ENCODE measurements at places on chromosomes 11 and 22. TPM values are rescaled to one million over a fixed set of nuclear protein-coding genes. Genes with fewer than 3 reads are reported as not detected.
A peak's percentile ranks its signal among the peaks of the same experiment; 100 is the strongest.

The OR52H1 gene
- not detected for polyA plus RNA-seq

The GUCY1A2 gene
- 0.26 TPM for polyA plus RNA-seq

The PDE3B gene
- 0.26 TPM for polyA plus RNA-seq

The KRTAP5-1 gene
- not detected for polyA plus RNA-seq

The SLC22A25 gene
- not detected for polyA plus RNA-seq

The TTC28 gene
- polyA plus RNA-seq = 5.8 TPM

DNA sequence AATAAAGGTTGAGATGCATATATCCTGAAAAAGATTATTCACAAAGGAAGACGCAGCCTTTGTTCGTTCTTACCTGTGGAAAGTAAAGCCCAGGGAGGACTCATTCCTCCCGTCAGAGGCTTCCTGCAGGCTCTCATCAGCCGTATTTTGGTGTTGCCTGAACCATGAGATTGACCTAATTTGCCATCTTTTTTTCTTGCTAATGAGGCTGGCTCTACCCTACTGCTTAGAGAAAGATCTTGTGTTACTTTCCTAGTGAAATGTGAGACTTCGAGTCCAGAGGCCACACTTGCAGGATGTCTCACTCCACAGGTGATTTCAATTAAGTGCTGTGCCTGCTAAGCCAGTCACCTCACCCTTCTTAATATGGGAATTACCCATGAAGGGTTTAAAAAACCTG is 269.9 kb downstream of the NTM start:
- DNase-seq = no peak
- no peak overlapping the region for H3K4me3 ChIP-seq
- H3K27ac ChIP-seq = no peak overlapping the region
- no peaks in the 10 kb centered on the region for H3K27me3 ChIP-seq
- no peaks in the 10 kb centered on the region for H3K36me3 ChIP-seq

GRCh38 chr22:24187731-24188644 is 6.7 kb downstream of the SUSD2 start:
- DNase-seq = peak; percentile 21
- no peak overlapping the region for H3K27ac ChIP-seq

GRCh38 chr11:45538363-45538762 is 127.1 kb downstream of the CHST1 start:
- no peaks in the 10 kb centered on the region for H3K4me1 ChIP-seq
- no peaks in the 10 kb centered on the region for H3K27me3 ChIP-seq
- H3K4me3 ChIP-seq = no peak overlapping the region
- DNase-seq = no peak
- no peak overlapping the region for H3K27ac ChIP-seq
- H3K36me3 ChIP-seq = no peaks in the 10 kb centered on the region

- no peak for DNase-seq
- H3K4me1 ChIP-seq = peaks cover 14% of the 10 kb centered on the region
- no peak overlapping the region for H3K27ac ChIP-seq
- H3K36me3 ChIP-seq = no peaks in the 10 kb centered on the region
These were observed 3.4 kb downstream of the DSCAML1 start for GRCh38 chr11:117793583-117793982.

GRCh38 chr11:74866557-74866956 is 82.3 kb downstream of the XRRA1 start:
- no peaks in the 10 kb centered on the region for H3K27me3 ChIP-seq
- peaks cover 73% of the 10 kb centered on the region for H3K36me3 ChIP-seq
- DNase-seq = no peak
- no peaks in the 10 kb centered on the region for H3K4me1 ChIP-seq

DNA sequence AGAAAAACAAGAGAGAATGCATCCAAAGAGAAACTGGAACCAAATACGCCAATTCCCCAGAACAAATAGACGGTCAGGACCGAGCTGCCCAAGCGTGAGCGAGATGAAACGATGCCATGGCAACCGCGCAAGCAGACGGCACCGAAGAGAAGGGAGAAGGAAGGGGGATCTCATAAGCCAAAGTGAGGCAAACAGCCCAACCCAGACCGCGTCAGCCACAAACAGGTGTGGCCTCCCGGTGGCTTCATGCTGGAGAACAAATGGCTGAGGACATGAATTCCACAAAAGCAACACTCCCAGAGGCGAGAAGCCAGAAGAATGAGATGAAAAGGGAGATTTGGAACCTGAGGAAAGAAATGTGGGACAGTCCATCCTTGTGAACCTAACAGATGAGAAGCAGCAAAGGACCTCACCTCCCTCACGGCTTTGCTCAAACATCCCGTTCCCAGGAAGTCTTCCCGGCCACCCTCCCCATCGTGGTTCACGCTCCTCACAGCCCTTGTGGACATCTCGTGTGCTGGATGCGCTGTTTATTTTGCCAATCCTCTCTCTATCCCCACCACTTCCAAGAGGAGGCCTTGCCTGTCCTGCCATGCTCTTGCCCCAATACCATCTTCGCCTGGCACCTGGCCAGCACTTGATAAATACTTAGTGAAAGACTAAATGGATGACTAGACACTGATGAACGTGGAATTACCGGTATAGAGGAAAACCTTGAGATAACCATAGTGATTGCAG is 89.1 kb upstream of the RTL6 start:
- no peak overlapping the region for H3K27ac ChIP-seq
- no peak for DNase-seq
- H3K36me3 ChIP-seq = no peaks in the 10 kb centered on the region
- no peaks in the 10 kb centered on the region for H3K4me1 ChIP-seq
- no peak overlapping the region for H3K4me3 ChIP-seq

DNA sequence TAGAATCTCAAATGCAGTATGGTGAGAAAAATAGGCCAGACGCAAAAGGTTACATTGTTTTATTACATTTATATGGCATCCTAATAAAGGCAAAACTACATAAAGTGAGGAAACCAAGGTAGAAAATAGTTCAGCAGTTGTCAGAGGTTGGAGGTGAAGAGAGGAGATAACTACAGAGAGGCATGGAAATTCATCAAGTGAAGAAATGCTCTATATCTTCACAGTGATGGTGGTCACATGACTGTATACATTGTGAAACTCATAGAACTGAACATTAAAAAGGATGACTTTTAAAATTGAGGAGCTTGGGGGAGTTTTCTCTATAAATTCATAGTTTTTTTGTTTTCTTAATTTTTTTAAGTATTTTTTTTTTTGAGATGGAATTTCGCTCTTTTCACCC is 14.4 kb downstream of the LGR4 start:
- H3K27ac ChIP-seq = no peak overlapping the region
- no peak overlapping the region for H3K4me3 ChIP-seq
- no peaks in the 10 kb centered on the region for H3K27me3 ChIP-seq
- DNase-seq = no peak
- no peaks in the 10 kb centered on the region for H3K36me3 ChIP-seq
- H3K4me1 ChIP-seq = peaks cover 2% of the 10 kb centered on the region

DNA sequence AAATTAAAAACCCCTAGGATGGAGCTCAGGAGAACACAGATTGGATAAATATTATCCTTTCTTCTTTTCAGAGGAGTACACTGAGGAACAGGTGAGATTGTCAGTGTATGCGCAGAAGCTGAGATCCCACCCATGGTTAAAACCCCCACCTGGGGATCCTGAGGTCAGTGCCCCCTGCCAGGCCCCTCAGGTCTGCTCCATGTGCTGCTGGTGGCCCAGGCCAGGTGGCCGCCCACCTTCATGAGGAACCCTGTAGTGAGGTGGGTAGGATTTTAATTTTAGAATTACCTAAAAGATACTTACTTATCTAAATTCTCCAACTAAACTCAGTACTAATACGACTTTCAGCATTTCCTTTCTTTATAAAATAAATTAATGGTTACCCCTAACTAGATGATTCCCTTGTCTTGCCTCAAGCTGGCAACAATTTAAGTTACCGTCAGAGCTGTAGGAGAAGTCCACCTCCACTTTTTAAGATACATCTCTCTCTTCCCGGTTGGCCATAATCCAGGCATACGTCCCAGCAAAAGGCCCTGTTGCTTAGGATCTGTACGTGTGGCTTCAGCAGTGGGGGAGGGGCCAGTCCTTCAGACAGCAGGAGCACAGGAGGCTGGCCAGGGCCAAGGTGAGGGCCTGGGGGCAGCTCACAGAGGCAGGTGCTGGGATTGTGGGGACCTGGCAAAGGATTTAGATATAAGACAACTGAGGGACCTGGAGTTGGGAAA is 61.5 kb upstream of the PITPNB start:
- H3K36me3 ChIP-seq = peaks cover 21% of the 10 kb centered on the region
- H3K4me1 ChIP-seq = peaks cover 4% of the 10 kb centered on the region
- no peaks in the 10 kb centered on the region for H3K27me3 ChIP-seq

DNA sequence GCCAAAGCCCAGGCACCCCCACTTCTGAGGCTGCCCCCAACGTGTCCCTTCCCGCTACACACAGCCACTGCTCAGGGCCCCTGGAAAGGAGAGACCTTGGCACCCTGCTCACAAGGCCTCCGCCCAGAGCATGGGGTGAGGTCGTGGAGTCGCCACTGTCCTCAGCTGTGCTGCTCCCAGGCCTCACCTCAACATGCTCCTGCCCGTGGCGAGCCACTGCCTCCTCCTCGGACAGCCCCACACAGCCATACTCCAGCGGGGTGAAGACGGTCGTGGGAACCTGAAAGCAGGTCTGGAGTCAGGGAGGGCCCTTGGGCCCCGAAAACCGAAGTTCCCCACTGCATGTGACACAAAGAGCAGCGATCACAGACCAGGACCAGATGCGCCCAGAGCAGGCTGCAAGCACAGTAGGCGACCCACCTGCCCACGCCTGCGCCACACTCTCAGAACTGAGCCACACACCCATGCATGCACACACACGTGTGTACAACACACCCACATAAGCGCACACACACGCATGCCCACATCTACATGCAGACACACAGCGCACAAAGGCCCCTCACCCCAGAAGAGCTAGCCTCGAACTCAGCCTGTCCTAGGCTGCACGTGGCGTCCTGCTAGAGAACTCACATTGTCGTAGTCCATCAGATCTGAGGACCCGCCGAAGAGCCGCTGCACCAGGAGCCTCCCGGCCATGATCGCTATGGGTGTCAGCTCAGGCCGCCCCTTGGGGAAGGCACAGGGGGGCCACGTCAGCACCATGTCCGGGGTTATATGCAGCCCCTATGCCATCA is 25.5 kb upstream of the GNB1L start:
- H3K27ac ChIP-seq = no peak overlapping the region
- DNase-seq = peak; percentile 36
- no peaks in the 10 kb centered on the region for H3K36me3 ChIP-seq
- H3K4me1 ChIP-seq = peaks cover 41% of the 10 kb centered on the region
- H3K27me3 ChIP-seq = no peaks in the 10 kb centered on the region
- H3K4me3 ChIP-seq = no peak overlapping the region

- no peaks in the 10 kb centered on the region for H3K27me3 ChIP-seq
- no peak overlapping the region for H3K4me3 ChIP-seq
- H3K36me3 ChIP-seq = no peaks in the 10 kb centered on the region
- no peak overlapping the region for H3K27ac ChIP-seq
These were observed 58.9 kb downstream of the LINC01488 start for GRCh38 chr11:69540118-69541000.

- no peaks in the 10 kb centered on the region for H3K27me3 ChIP-seq
- peak; percentile 39 for DNase-seq
- no peaks in the 10 kb centered on the region for H3K4me1 ChIP-seq
- peak overlapping the region; percentile 2 for H3K27ac ChIP-seq
These were observed 77.9 kb downstream of the BTBD10 start for GRCh38 chr11:13384908-13385640.

GRCh38 chr11:78603792-78604191 is 29.1 kb upstream of the NARS2 start:
- H3K27me3 ChIP-seq = no peaks in the 10 kb centered on the region
- H3K27ac ChIP-seq = no peak overlapping the region
- DNase-seq = no peak
- H3K36me3 ChIP-seq = no peaks in the 10 kb centered on the region

GRCh38 chr11:64687643-64688533 is 35.1 kb downstream of the NRXN2 start:
- no peaks in the 10 kb centered on the region for H3K4me1 ChIP-seq
- peaks cover 6% of the 10 kb centered on the region for H3K27me3 ChIP-seq
- no peaks in the 10 kb centered on the region for H3K36me3 ChIP-seq
- DNase-seq = no peak
- H3K4me3 ChIP-seq = no peak overlapping the region

DNA sequence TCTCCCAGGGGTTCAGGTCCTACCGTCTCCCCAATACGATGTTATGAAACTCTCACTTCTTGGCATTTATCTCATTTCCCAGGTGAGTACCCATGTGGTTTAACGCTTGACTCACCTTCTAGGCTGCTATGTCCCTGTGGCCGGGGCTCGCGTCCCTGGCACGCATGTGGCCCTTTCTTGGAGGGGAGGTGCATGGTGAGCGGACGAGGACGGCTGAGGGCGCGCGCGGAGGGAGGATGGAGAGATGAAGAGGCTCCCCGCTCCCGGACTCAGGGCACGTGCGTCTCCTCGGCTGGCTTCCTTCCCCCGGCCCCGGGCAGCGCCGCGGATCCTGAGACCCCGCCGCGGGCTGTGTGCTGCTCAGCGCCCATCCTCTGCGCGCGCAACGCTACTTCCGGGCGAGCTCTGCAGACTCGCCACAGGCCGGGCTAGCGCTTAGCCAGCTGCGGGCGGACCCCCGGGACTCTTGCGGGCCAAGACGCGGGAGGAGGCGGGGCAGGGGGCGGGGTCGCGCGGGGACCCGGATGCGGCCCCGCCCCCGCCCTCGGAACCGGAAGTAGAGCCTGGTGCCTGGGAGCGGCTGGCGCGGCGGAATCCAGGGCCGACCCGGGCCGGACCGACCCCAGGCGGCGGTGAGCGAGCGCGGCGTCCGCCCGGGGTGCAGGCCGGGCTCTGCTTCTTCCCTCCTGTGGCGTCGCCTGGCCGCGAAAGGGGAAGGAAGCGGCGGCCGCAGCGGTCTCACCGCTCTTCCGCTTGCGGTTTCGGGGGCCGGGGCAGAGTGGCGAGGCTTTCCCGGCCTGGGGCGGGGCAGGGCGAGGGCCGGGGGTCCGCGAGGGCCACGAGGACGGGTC is at the start of gene CTTN:
CTTN (plus strand) TSS at position 547 of the 851 bp plus-strand sequence. CDS start 8,769 bp downstream, outside the sequence.
- peaks cover 11% of the 10 kb centered on the region for H3K4me1 ChIP-seq
- no peaks in the 10 kb centered on the region for H3K27me3 ChIP-seq
- H3K4me3 ChIP-seq = peak within 1 kb of the TSS; percentile 83
- no peaks in the 10 kb centered on the region for H3K36me3 ChIP-seq
- peak; percentile 99 for DNase-seq
- peak within 1 kb of the TSS; percentile 89 for H3K27ac ChIP-seq

GRCh38 chr11:120352405-120352804 is 16.2 kb downstream of the ARHGEF12 start:
- no peaks in the 10 kb centered on the region for H3K36me3 ChIP-seq
- no peak overlapping the region for H3K27ac ChIP-seq
- H3K4me3 ChIP-seq = no peak overlapping the region
- no peak for DNase-seq

GRCh38 chr11:67160872-67161783 is 42.1 kb downstream of the KDM2A start:
- H3K4me3 ChIP-seq = no peak overlapping the region
- peaks cover 6% of the 10 kb centered on the region for H3K36me3 ChIP-seq
- no peaks in the 10 kb centered on the region for H3K27me3 ChIP-seq
- DNase-seq = no peak
- no peak overlapping the region for H3K27ac ChIP-seq

GRCh38 chr11:70255477-70256116 is 14.9 kb upstream of the PPFIA1 start:
- no peak overlapping the region for H3K27ac ChIP-seq
- H3K4me3 ChIP-seq = no peak overlapping the region
- no peaks in the 10 kb centered on the region for H3K4me1 ChIP-seq
- no peak for DNase-seq
- no peaks in the 10 kb centered on the region for H3K27me3 ChIP-seq
- no peaks in the 10 kb centered on the region for H3K36me3 ChIP-seq

GRCh38 chr22:29205594-29206371 is at the start of gene EMID1:
TSS of gene EMID1 (plus strand) at chr22:29205896. CDS start at chr22:29206039, 143 bp downstream.
- H3K36me3 ChIP-seq = no peaks in the 10 kb centered on the region
- H3K27me3 ChIP-seq = no peaks in the 10 kb centered on the region
- peak within 1 kb of the TSS; percentile 60 for H3K4me3 ChIP-seq
- H3K4me1 ChIP-seq = peaks cover 7% of the 10 kb centered on the region
